GM23248 (cell line): ENCODE measurements at places on chromosomes 13 and 19. TPM values are rescaled to one million over a fixed set of nuclear protein-coding genes. Genes with fewer than 3 reads are reported as not detected.

PDE4A gene
- 15.9 and 17.4 TPM in 2 replicates for polyA plus RNA-seq

AZU1 gene
- polyA plus RNA-seq: not detected in 2 replicates

TNFSF13B gene
- polyA plus RNA-seq: 0.14 and 0.40 TPM in 2 replicates

WDR87 gene
- not detected in 2 replicates for polyA plus RNA-seq

LAIR2 gene
- not detected in 2 replicates for polyA plus RNA-seq
